ENCODE measurements at places on chromosomes 11 and 22.

DNA sequence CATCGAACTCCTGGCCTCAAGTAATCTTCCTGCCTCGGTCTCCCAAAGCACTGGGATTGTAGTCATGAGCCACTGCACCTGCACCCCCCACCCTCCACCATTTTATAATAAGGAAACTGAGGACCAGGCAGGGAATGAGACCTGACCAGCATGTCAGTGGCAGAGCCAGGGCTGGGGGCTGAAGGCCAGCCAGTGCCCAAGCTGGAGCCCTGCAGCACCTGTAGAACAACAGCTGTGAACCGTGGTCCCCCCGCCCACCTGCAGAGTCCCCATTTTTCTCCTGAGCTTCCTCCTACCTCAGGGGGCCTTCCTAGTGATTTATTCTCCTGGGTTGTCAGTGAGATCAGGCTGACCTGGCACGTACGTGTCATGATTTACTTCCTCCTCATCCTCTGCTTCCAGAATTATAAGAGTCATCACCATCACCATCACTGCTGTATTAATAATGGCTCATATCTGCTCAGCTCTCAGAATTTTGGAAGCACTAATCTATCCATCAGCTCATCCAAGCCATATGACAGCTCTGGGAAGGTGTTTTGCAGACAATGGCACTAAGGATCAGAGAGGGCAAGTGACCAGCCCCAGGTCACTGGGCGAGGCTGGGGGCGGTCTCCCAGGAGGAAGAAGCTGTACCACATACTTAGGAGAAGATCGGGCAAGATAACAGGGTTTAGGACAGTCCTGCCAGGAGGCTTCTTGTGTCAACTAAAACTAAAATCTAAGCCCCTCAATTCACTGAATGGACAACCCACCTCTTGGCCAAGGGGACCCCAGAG, 5.5 kb upstream of the SLCO2B1 start:
- DNase-seq: no peak

DNA sequence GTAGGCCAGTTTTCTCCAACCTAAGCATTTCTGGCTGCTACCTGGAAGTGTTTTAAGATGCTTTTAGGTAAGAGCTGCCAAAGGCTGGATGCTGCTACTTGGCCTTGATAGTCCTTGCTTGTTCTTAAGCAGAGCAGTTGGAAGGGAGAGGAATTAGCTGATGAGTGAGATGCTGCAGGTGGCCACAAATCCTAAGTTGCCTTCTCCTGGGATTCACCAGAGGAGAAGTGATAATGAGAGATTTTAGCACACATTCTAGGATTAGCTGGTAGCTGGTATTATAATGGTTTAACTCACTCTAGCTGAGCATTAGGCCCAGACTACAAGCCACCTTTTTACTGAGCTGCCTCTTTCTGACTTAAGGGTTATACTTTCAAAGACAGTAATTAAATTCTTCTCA, 442.9 kb upstream of the RAG2 start:
- DNase-seq: no peak

- DNase-seq: no peak
Observed at GRCh38 chr22:50114221-50115021, 24.6 kb downstream of the MOV10L1 start.

- no peak for DNase-seq
Observed at GRCh38 chr11:61195719-61196118, 7.6 kb upstream of the PGA3 start.

DNA sequence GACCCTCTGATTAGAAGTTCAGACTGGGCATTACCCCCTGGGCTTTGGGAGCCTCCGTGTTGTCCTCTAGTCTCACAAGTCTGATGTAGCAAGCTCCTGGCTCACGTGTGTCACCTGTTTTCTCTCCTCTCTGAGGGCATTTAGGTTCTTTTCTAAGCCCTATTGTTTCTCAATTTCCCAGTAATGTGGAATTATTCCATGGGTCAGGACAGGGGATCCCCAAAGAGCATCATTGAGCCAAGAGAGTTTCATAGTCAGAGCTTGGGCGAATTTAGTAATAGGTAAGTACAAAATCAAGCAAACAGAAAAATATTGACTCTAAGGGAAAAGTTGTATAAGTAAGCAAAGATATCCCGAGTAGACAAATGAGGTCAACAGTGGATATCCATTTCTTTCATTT, 57.3 kb downstream of the PPP6R2 start:
- DNase-seq: no peak

DNA sequence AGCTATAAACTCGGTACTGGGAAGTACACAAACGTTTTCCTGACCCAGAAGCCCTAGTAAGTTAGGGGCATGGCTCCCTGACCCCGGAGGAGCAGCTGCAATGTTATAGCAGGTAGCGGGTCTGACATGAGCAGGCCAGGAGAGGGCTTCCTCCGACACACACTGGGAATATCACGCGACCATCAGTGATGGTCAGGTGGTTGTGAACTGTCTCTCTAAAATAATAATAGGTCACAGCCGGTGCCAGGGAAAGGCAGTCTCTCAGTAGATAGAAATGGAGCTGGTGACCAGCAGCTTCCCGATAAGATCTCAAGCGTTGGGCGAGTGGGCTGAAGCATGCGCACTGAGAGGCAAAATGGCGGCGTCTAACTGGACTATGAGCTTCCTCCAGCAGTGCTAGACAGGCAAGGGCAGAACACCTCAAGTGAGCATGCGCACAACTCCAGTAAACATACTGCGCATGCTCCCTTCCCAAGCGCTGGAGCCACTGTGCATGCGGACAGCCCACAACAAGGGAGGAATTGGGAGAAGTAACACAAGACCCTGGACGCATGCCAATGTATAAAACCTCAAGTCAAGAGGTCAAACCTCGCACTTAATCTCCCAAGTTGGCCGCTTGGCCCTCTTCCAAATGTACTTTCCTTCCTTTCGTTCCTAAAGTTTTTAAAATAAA, 22.3 kb upstream of the TESMIN start:
- DNase-seq: no peak

All from NCI-H460 (cell line).